Epithelial cell of prostate (primary cell): ENCODE measurements at places on chromosomes 7 and 10.

DNA sequence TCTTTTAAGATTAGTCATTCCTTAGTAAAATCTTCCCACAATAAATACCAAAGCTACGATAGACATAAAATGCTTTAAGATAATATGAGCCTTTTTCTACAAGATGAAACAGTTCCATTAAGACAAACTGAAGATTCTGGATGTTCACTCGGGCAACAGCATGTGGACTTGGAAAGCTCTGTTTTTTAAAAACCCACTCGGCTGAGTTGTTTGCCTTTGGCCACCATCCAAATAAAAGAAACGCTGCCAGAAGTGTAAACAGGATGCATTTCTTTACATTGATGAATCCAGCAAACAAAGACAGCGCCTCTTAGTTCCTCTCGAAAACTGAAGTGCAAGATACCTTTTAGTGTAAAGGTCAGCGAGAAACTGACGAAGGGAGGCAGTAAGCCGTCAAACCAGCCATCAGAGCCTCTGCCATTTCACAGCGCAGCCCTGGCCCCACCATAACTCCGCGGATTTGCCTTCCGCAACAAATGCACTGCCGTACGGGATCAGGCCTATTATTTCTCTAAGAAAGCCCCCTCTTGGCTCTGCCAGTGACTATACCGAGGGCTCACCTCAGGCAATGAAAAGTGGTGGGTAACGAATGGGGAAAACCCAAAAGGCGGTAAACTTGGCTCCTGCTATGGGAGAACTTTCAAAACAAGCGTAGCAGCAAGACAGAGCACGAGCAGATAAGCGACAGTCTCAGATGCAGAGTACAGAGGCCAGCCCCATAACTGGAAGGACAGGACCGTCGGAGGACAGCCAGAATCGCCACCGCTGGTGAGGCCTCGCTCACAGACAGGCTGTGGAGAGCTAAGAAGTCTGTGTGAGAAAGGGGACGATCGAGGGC is 41.4 kb downstream of the GNA12 start:
- no peak for DNase-seq

- peak; percentile 8 for DNase-seq
Observed at GRCh38 chr10:48821692-48822091, 117.9 kb downstream of the LRRC18 start.

- DNase-seq: peak; percentile 61
Observed at GRCh38 chr10:30493609-30494530, 59.9 kb downstream of the MAP3K8 start.

GRCh38 chr10:1638889-1639419 is 98.4 kb downstream of the ADARB2 start:
- DNase-seq: no peak

GRCh38 chr10:58439632-58440364 is 54.6 kb downstream of the TFAM start:
- DNase-seq: no peak

DNA sequence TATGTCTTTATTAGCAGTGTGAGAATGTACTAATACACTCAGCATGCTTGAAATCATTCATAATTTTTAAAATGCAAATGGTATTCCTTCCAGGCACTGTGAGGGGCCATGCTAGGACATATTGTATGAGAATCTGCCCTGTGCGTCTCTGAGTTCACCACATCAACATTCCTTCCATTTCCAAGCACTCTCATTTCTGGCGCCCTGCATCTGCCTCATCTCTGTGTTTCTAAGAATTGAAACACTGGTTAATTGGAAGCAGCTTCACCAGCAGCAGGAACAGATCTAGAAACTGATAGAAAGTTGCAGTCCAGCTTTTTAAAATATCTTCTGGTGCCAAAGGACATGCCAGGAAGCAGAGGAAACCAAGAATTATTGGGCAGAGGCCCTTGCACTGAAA is 555.9 kb upstream of the DPP6 start:
- DNase-seq: no peak

DNA sequence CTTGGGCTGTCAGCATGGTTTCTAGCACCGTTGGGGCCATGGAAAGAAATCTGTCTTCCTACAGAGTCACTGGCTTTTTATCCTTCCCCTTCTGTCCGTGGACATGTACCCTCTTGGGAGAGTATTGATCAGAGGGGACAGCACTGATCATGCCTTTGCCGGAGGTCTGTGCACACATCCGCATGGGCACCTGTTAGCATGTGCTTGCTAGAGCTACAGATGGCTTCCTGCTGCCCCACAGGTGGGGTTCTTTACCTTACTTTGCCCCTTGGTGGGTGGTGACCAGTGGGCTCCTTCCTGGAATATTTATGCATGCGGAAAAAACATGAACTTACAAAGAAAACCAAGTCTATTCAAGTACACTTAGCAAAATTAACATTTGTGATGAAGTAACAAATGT is 24.9 kb downstream of the RPS24 start:
- DNase-seq: no peak

DNA sequence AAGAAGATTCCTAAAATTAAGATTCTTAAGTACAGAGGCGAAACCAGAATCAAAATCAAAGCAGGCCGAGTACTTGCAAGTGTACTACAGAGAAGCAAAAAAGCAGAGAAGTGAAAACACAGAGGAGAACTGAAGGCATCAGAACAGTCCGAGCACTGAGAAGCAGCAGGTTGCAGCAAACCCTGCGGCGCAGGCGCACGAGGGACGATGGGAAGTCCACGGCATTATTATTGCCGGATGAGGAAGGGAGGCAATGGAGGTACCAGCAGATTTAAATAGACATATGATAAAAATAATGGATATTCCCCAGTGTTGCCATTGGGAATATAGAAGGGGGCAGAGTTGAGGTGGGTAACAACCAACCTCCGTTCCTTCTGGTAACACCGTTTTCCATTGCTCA is 7.2 kb upstream of the SPAM1 start:
- DNase-seq: no peak

DNA sequence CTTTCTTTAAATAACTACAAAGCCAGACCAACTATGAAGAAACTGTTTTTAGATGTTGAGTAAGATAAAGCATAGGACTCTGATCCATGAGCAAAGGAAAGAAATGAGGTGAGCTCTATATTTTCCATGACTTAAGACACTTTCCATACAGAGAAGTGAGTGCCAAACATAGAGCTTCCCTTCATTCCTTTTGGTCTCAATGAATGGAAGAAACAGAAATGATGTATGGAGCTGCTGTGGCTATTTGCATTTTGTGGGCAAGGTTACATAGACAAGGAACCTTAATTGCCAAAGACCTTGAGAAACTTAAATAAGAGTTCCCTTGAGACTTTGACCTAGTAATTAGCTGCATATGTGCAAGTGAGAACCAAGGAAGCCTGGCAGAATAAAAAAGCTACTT is 1152.2 kb downstream of the XPNPEP1 start:
- DNase-seq: no peak

GRCh38 chr10:126924915-126925300 is 19.7 kb downstream of the DOCK1 start:
- peak; percentile 64 for DNase-seq

- DNase-seq: no peak
Observed at GRCh38 chr7:6172224-6172909, 100.1 kb downstream of the CYTH3 start.

DNA sequence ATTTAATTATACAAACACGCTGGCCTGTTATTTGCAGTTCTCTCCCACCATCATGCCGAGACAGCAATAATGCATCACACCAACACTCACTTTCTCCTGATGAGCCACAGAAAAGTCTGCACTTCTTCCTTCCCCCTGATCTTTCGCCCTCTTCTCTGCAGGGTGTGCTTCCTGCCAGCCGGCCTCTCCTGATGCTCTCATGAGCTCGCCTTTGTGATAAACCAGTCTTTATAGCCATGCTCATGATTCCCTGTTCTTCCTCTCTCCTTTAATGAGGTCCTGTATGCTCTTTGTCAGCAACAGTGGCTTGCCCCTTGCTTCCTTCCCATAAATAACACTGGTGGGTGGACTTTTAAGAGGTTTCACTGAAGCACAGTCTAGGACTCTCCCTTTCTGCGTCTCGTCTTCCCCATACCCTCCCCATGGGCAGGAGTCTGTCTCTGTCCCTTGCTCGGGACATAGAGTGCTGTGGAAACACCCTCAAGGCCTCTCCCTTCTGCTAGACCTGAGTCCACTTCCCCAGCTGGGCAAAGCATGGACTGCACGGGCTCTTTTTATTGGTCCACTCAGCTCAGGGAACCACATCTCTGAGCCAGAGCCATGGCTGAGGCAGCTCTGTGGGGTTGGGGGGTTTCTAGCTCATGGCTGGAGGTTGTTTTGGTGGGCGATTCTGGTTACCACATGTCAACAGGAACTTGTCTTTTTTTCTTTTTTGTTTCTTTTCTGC is 133.9 kb downstream of the C10orf105 start:
- DNase-seq: no peak

DNA sequence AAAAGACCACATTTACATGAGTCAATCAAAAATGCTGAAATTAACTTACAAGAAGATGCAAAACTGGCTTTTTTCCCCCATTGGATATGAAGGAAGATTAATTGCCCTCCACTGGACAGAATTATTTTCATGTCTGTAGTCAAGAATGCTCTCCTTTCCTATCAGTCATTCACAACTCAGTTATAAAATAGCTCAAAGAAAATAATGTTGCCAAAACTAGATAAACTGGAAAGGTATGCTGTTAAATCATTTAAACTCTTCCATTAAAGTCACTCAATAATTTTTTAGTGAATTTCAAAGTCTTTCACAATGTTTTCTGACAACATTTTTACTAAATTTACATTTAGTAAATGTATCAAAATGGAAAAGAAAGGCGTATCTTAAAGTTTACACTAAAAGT is 384.5 kb downstream of the HGF start:
- DNase-seq: no peak

DNA sequence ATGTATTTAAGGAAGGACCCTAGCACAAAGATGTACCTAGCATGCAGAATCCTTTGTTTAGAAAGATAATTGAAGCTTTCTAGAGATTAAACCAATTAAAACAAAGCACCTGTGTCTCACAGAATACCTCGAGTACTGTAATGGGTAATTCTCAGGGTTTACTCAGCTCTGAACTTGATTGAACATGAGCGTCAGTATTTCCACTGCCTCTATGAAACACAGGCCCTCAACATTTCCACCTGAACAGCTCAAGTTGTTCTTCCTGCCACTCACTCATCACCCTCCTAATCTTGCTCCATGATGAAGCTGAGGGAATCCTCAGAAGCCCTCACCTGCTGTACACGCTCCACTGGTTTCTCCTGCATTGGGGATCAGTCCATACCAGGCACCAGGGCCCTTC is 33.7 kb upstream of the FZD1 start:
- no peak for DNase-seq

- DNase-seq: no peak
Observed at GRCh38 chr10:125721035-125721434, 1.5 kb downstream of the EDRF1 start.

DNA sequence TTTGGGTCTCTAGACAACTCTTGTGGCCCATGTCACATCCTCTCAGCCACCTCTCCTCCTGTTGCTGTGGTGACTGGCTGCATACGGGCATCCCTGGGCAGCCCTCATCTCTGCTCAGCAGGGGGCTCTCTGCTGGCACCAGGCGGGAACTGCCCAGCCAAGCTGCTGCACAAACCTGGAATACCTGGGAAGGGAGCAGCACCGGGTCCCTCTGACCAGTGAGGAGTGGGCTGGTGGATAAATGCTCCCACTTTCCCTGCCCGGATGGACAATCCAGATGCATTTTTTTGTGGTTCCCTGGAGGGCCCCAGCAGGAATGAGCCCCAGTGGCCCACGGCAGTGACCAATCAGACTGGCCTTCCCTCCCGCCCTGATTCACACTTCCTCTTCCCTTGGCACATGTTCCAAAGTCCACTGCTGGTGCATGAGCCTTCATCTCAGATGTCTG is 21.9 kb downstream of the GRID1 start:
- no peak for DNase-seq

DNA sequence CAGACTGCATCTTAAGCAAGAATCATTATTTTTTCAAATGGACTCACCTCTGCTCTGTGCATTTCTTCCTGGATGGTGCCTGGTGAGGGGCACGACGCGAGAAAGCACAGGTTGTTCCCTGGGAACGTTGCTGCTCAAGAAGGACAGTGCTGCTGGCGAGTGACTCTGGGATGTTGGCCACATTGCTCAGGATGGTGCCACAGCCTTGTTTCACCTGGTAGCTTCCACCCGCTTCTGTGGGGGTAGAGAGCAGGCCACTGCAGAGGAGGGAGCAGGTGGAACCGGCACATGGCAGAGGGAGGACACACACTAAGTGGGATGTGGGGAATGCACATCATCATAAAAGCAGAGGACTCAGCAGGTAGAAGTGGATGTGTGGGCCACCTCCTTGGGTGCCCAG is 444.7 kb downstream of the TCERG1L start:
- no peak for DNase-seq

GRCh38 chr10:98410759-98411158 is 4.2 kb downstream of the PYROXD2 start:
- no peak for DNase-seq

DNA sequence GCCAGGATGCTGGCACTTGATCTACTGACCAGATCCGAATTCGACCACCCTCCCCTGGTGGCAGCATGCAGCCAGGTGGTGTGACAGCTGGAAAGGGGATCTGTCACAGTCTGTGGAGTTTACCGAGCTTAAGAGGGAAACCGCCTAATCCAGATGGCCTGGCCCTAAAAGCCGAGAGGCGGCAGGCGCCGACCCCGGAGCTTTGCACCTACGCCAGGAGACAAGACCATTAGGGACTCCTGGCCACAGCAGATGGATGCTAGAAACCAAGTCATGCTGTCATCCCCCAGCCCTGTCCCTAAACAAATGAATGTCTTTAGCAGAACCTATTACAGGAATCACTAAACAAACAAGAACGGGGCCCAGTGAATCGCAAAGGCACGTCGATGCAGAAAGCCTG is 27.7 kb downstream of the RCC1L start:
- DNase-seq: no peak

- DNase-seq: no peak
Observed at GRCh38 chr10:126857178-126857806, 47.9 kb upstream of the DOCK1 start.

DNA sequence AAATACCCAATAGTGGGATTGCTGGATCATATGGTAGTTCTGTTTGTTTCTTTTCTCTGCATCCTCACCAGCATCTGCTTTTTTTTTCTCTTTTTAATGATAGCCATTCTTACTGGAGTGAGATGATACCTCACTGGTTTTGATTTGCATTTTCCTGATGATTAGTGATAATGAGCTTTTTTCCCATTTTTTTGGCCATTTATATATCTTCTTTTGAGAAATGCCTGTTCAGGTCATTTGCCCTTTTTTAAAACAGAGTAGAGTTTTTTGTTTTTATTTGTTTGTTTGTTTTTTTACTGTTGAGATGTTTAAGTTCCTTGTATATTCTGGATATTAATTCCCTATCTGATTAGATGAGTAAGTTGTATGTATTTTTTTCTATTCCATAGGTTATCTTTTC is 205.8 kb upstream of the KAT6B start:
- no peak for DNase-seq

- no peak for DNase-seq
Observed at GRCh38 chr7:114530057-114530611, 115.5 kb downstream of the FOXP2 start.

GRCh38 chr10:29063806-29064644 is 224.8 kb upstream of the LYZL1 start:
- no peak for DNase-seq

GRCh38 chr10:117536866-117537435 is 5.6 kb upstream of the EMX2 start:
- DNase-seq: no peak
